ENCODE measurements at places on chromosomes 6 and 20. TPM values are rescaled to one million over a fixed set of nuclear protein-coding genes. Genes with fewer than 3 reads are reported as not detected.

The AKAP12 gene
- 444 TPM for total RNA-seq

The IPCEF1 gene
- total RNA-seq: 2.1 TPM

The TP53RK gene
- total RNA-seq: 10.6 TPM

The CST5 gene
- total RNA-seq: not detected

The KIAA1755 gene
- total RNA-seq: not detected

The FOXF2 gene
- total RNA-seq: not detected

The CMTR1 gene
- 30.2 TPM for total RNA-seq

The BTNL2 gene
- not detected for total RNA-seq

The OPRM1 gene
- not detected for total RNA-seq

The FLRT3 gene
- total RNA-seq: 0.90 TPM

The MAS1 gene
- not detected for total RNA-seq

The TPD52L1 gene
- total RNA-seq: 0.90 TPM

The GPR63 gene
- under 0.01 TPM for total RNA-seq

The TPBG gene
- total RNA-seq: 5.9 TPM

The SLC22A7 gene
- not detected for total RNA-seq

The ULBP3 gene
- total RNA-seq: 3.9 TPM

The HNF4A gene
- total RNA-seq: not detected

The TOMM6 gene
- total RNA-seq: 51.7 TPM

The EFCAB8 gene
- under 0.01 TPM for total RNA-seq

The ULBP2 gene
- total RNA-seq: 1.4 TPM

The LRP11 gene
- 7.1 TPM for total RNA-seq

The PNPLA1 gene
- total RNA-seq: not detected

The HRH3 gene
- not detected for total RNA-seq

The TAAR5 gene
- total RNA-seq: not detected

The STMND1 gene
- total RNA-seq: not detected

The NKAIN4 gene
- total RNA-seq: not detected

The KHDRBS2 gene
- total RNA-seq: not detected

The HLA-DOB gene
- under 0.01 TPM for total RNA-seq

The TGM3 gene
- not detected for total RNA-seq

The PI16 gene
- total RNA-seq: not detected

The DOK5 gene
- total RNA-seq: not detected

The E2F1 gene
- 7.6 TPM for total RNA-seq

The FILIP1 gene
- 3.8 TPM for total RNA-seq

The HM13 gene
- 56.0 TPM for total RNA-seq

The SEL1L2 gene
- total RNA-seq: not detected

The ANKRD6 gene
- 4.9 TPM for total RNA-seq

The ANGPT4 gene
- total RNA-seq: not detected

The GSTA2 gene
- not detected for total RNA-seq

The SGK2 gene
- total RNA-seq: under 0.01 TPM

The ACSS2 gene
- 57.6 TPM for total RNA-seq

The OR2B3 gene
- not detected for total RNA-seq

The APOM gene
- 0.39 TPM for total RNA-seq

The MYLK4 gene
- 0.51 TPM for total RNA-seq

The VSTM2L gene
- total RNA-seq: not detected

The TFAP2D gene
- total RNA-seq: not detected

The CLVS2 gene
- total RNA-seq: not detected

The CGAS gene
- 1.0 TPM for total RNA-seq

The PSMB8 gene
- total RNA-seq: 64.9 TPM

The TSBP1 gene
- total RNA-seq: not detected

All from dermis microvascular lymphatic vessel endothelial cell (primary cell).